ENCODE measurements at places on chromosomes 1 and 21. TPM values are rescaled to one million over a fixed set of nuclear protein-coding genes. Genes with fewer than 3 reads are reported as not detected.

- no peak for DNase-seq
Observed at GRCh38 chr21:16427587-16428087, 697.9 kb downstream of the USP25 start.

DNA sequence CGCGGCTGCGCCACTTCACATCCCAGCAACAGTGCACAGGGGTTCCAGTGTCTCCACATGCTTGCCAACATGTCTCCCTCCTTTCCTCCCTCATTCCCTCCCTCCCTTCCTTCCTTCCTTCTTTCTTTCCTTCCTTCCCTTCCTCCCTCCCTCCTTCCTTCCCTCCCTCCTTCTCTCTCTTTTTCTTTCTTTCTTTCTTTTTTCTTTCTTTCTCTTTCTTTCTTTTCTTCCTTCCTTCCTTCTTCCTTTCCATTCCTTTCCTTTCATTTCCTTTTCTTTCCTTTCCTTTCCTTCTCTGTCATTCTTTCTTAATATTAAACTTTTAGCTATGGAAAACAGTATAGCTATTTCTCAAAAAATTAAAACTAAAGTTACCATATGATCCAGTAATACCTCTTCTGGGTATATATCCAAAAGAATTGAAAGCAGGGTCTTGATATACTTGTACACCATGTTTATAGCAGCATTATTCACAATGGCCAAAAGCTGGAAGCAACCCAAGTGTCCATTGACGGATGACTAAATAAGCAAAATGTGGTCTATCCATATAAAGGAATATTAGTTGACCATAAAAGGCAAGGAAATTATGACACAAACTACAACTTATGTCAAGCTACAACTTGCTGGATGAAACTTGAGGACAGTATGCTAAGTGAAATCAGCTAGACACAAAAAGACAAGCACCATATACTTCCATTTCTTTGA lies 55.0 kb upstream of the TLR5 start:
- no peak for DNase-seq

GRCh38 chr21:29098156-29098555 lies 24.7 kb upstream of the CCT8 start:
- DNase-seq, result peak; percentile 57

DNA sequence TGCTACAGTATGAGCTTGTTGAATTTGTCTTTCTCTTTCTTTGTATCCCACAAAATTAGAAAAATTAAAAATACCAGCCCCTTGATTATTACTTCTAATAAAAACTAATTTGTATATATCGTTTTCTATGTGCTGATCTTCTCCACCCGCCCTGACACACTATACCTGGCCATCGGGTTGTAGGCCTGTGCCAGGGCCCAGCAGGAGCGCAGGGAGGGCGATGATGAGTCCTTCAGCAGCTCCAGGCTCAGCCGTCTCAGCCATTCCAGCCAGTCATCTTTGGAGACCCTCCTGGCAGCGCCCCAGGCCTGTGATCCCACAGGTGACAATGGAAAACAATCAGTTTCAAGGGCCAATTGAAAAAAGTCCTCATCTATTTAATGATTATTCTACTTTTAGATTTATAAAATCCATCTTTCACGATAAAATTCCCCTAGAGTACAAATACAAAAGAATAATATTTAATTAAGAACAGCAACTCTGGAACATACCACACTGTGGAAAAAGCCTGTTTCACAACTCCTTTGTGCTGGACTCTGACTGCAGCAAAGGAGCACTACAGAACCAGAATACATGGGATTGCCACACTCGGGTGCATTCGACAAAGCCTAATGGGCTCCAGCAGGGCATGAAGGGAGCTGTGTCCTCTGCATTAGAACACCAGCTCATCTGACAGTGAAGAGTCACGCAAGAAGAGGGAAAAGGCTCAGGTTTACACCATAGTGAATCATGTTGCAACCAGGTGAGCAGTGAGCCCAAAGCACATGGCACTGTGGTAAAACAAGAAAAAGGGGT lies 15.4 kb downstream of the ANGPTL7 start:
- no peak for DNase-seq

DNA sequence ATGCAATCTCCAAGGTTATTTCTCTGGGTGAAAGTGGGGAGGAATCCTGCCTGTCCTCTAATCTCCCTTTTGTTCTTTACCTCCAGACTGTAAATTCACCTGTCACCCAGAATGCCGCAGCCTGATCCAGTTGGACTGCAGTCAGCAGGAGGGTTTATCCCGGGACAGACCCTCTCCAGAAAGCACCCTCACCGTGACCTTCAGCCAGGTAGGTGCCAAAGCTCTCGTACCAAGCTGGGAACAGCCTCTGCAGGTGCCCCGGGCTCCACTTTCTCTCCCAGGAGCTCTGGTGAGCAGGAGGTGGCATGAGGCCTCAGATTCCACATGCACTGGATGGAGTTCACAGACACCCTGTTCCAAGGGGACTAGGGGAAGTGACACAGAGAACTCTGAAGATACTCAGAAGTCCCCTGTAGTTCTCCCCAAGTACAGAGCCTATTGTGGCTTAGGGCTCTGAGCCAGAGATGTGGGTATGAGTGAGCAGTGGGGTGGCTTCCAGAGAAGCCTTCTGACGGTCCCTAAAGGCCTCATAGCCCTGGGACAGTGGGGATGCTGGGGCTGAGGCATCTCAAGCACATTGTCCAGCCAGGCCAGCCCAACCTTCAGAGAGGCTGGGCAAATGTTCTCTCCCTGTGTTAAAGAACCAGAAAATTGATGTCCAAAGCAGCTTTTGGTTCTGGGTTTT lies 30.9 kb downstream of the RASSF5 start:
- DNase-seq, result no peak

TNFAIP8L2 gene
- total RNA-seq, result not detected

MYBPH gene
- total RNA-seq, result 0.08 TPM

ITLN1 gene
- 0.49 TPM for total RNA-seq

CR1 gene
- total RNA-seq, result not detected

CMPK1 gene
- 87.8 TPM for total RNA-seq

KCNQ4 gene
- not detected for total RNA-seq

SYTL1 gene
- total RNA-seq, result 0.09 TPM

TBX15 gene
- total RNA-seq, result 0.63 TPM

SLAMF9 gene
- not detected for total RNA-seq
